ENCODE measurements at places on chromosomes 2 and 18. TPM values are rescaled to one million over a fixed set of nuclear protein-coding genes. Genes with fewer than 3 reads are reported as not detected.

The NYAP2 gene
- total RNA-seq = not detected

The LRP1B gene
- not detected for total RNA-seq

The SALL3 gene
- not detected for total RNA-seq

The PRKAG3 gene
- not detected for total RNA-seq

The COL3A1 gene
- total RNA-seq = not detected

The WDR35 gene
- total RNA-seq = 4.1 TPM

The VWC2L gene
- total RNA-seq = not detected

The SLC35F6 gene
- total RNA-seq = 19.7 TPM

The CYP27A1 gene
- 3.0 TPM for total RNA-seq

The TGFBRAP1 gene
- 17.8 TPM for total RNA-seq

The FEV gene
- total RNA-seq = not detected

The EVA1A gene
- not detected for total RNA-seq

The POTEI gene
- not detected for total RNA-seq

The B4GALT6 gene
- total RNA-seq = 0.58 TPM

The CLK1 gene
- total RNA-seq = 228 TPM

The SKOR2 gene
- not detected for total RNA-seq

The ICOS gene
- total RNA-seq = 32.0 TPM

The CDH7 gene
- not detected for total RNA-seq

The TPGS2 gene
- total RNA-seq = 107 TPM

The ACKR3 gene
- 4.4 TPM for total RNA-seq

The RPE gene
- total RNA-seq = 43.2 TPM

The EPAS1 gene
- 11.7 TPM for total RNA-seq

The FAM136A gene
- total RNA-seq = 36.3 TPM

The GALNT3 gene
- total RNA-seq = 5.0 TPM

The DAPL1 gene
- total RNA-seq = not detected

The TMEM198 gene
- total RNA-seq = 0.85 TPM

The CTNNA2 gene
- not detected for total RNA-seq

The SH3RF3 gene
- total RNA-seq = 0.36 TPM

The LRRTM4 gene
- not detected for total RNA-seq

The LIMS4 gene
- 0.88 TPM for total RNA-seq

The CHRND gene
- total RNA-seq = not detected

The GBX2 gene
- not detected for total RNA-seq

The FOXD4L1 gene
- total RNA-seq = 0.14 TPM

The PIK3C3 gene
- 51.7 TPM for total RNA-seq

The ASAP2 gene
- not detected for total RNA-seq

The SRD5A2 gene
- not detected for total RNA-seq

The TUBB8B gene
- total RNA-seq = not detected

The TSPYL6 gene
- not detected for total RNA-seq

The ALMS1 gene
- 22.4 TPM for total RNA-seq

The CDH2 gene
- total RNA-seq = not detected

The ANKRD30BL gene
- total RNA-seq = not detected

The ANKRD30B gene
- total RNA-seq = not detected

The SCTR gene
- total RNA-seq = not detected

The C2orf15 gene
- total RNA-seq = 2.3 TPM

The ARID5A gene
- 62.1 TPM for total RNA-seq

The NCKAP5 gene
- not detected for total RNA-seq

The EMX1 gene
- total RNA-seq = not detected
